Activated CD4-positive, alpha-beta T cell treated with anti-CD3 and anti-CD28 coated beads for 36 hours (primary cell): ENCODE measurements at places on chromosomes 5 and 9. TPM values are rescaled to one million over a fixed set of nuclear protein-coding genes. Genes with fewer than 3 reads are reported as not detected.

DNA sequence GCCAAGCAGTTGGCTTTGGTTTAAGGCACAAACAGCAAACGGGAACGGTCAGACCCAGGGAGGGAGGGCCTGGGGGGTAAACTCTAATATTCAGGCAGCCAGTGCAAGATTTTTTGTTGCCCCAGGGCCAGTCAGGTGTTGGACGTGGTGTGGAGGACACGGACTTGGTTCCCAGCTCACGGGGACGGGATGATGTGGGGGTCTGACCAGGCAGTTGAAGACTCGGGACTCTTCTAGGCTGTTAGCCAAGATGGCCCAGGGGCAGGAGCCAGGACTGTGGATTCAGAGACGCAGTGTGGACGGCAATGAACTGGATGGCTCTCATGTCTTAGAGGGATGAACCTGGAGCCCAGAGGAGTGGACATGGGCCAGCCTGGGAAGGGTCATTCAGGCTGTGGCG, 169.2 kb downstream of the C9orf50 start:
- no peak overlapping the region for H3K27ac ChIP-seq
- no peak for DNase-seq
- no peak overlapping the region for H3K4me3 ChIP-seq
- no peaks in the 10 kb centered on the region for H3K27me3 ChIP-seq

- H3K27me3 ChIP-seq: peaks cover 2% of the 10 kb centered on the region
- no peak overlapping the region for H3K4me3 ChIP-seq
- no peak for DNase-seq
- H3K36me3 ChIP-seq: no peaks in the 10 kb centered on the region
- no peak overlapping the region for H3K27ac ChIP-seq
- H3K4me1 ChIP-seq: no peaks in the 10 kb centered on the region
These were observed 8.2 kb upstream of the IFNA21 start for GRCh38 chr9:21174671-21175070.

GRCh38 chr5:110561510-110561909, 165.0 kb downstream of the TMEM232 start:
- no peak overlapping the region for H3K27ac ChIP-seq
- H3K4me3 ChIP-seq: no peak overlapping the region
- H3K4me1 ChIP-seq: no peaks in the 10 kb centered on the region
- H3K27me3 ChIP-seq: peaks cover 6% of the 10 kb centered on the region
- H3K36me3 ChIP-seq: no peaks in the 10 kb centered on the region
- DNase-seq: no peak

Gene NRARP
- total RNA-seq: 2.1 TPM

- no peak overlapping the region for H3K27ac ChIP-seq
- peaks cover 5% of the 10 kb centered on the region for H3K27me3 ChIP-seq
- DNase-seq: no peak
- no peaks in the 10 kb centered on the region for H3K36me3 ChIP-seq
- no peaks in the 10 kb centered on the region for H3K4me1 ChIP-seq
These were observed 6.5 kb downstream of the PLCXD3 start for GRCh38 chr5:41503860-41504259.

Gene QRFP
- not detected for total RNA-seq

GRCh38 chr9:2874001-2874750, 30.3 kb upstream of the PUM3 start:
- no peak overlapping the region for H3K27ac ChIP-seq
- peaks cover 14% of the 10 kb centered on the region for H3K27me3 ChIP-seq

Gene RANBP17
- not detected for total RNA-seq

DNA sequence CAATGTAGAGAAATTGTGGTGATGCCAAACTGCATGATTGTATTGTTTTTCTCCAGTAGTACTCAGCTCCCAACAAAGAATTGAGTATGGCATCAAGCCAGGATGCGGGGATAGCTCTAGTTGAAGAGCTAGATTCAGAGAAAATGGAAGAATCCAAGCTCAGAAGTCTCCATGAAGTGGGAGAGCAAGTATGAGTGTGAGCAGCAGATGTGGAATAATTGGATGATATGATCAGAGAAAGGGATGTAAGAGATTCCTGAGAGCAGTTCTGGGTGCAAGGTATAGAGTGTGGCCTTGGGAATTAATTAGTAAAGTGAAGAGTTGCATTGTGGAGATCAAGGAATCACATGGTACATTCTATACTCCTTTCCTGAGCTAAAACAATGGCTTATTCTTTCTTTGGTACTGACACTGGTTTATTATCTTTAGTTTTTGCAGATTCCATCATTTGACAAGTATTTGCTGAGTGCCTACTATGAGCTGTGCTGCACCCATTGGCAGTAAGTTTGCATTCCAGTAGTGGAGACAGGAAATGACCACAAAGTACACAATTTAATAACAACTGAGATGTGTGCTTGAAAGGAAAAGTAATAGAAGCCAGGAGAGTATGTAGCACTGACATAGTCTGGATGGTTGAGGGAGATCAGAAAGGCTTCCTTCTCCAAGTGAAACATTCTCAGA, 177.1 kb downstream of the CPLANE1 start:
- H3K27ac ChIP-seq: no peak overlapping the region
- no peak for DNase-seq
- H3K4me3 ChIP-seq: no peak overlapping the region

Gene PCDHGA2
- not detected for total RNA-seq

GRCh38 chr9:95756986-95757385, 118.5 kb upstream of the ERCC6L2 start:
- no peak overlapping the region for H3K4me3 ChIP-seq
- H3K36me3 ChIP-seq: no peaks in the 10 kb centered on the region
- H3K27ac ChIP-seq: no peak overlapping the region
- no peaks in the 10 kb centered on the region for H3K4me1 ChIP-seq
- peaks cover 3% of the 10 kb centered on the region for H3K27me3 ChIP-seq

Gene SLC27A6
- not detected for total RNA-seq

Gene SOX30
- total RNA-seq: 0.44 TPM

DNA sequence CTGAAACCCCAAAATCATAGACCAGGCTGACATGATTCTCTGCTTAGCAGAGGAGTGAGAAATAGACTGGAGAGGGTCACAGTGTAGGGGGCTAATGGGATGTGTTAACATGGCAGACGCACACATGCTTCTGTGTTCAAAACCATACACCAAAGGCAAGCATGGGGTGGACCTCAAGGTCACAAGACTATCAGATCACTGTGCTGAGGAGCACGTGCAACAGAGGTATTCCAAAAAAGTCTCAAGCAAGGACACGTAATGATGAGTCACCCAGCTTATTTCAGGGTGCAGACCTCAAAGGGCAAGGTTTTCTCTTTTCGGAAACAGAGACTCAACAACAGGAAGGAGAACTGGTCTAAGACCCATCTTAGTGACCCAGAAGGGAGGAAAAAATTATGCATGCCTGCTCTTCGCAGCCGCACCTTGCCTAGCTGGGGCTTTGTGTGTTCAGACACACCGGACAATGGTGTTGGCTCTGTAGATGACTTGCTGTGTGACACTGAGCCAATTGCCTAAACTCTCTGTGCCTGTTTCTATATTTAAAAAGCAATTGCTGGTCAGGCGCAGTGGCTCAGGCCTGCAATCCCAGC, 20.3 kb downstream of the WHRN start:
- H3K27ac ChIP-seq: peak overlapping the region; percentile 79
- H3K4me1 ChIP-seq: peaks cover 25% of the 10 kb centered on the region
- DNase-seq: peak; percentile 61
- no peaks in the 10 kb centered on the region for H3K27me3 ChIP-seq
- no peak overlapping the region for H3K4me3 ChIP-seq

DNA sequence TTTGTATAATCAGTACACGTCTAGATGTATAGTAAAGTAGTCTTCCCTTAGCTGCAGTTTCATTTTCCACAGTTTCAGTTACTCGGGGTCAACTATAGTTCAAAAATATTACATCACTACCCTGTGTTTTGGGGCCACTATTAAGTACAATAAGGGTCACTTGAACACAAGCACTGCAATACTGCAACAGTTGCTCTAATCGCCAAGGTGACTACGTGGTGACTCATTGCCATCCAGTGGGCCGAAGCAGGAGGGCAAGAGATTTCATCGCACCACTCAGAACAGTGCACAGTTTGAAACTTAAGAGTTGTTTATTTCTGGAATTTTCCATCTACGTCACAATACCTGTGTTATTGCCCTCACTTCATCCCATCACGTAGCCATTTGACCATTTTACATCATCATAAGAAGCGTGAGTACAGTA, at the start of gene ARL14EPL:
TSS of gene ARL14EPL (plus strand) at position 379 of the 424 bp plus-strand sequence. CDS start 18,994 bp downstream, outside the sequence.
- no peaks in the 10 kb centered on the region for H3K36me3 ChIP-seq
- peaks cover 14% of the 10 kb centered on the region for H3K27me3 ChIP-seq
- no peak within 1 kb of the TSS for H3K4me3 ChIP-seq
- H3K27ac ChIP-seq: no peak within 1 kb of the TSS

Gene NUTM2G
- not detected for total RNA-seq

GRCh38 chr5:163916376-163916775, 411.0 kb downstream of the MAT2B start:
- no peak for DNase-seq
- no peak overlapping the region for H3K27ac ChIP-seq
- H3K27me3 ChIP-seq: no peaks in the 10 kb centered on the region
- H3K4me1 ChIP-seq: no peaks in the 10 kb centered on the region
- H3K4me3 ChIP-seq: no peak overlapping the region

DNA sequence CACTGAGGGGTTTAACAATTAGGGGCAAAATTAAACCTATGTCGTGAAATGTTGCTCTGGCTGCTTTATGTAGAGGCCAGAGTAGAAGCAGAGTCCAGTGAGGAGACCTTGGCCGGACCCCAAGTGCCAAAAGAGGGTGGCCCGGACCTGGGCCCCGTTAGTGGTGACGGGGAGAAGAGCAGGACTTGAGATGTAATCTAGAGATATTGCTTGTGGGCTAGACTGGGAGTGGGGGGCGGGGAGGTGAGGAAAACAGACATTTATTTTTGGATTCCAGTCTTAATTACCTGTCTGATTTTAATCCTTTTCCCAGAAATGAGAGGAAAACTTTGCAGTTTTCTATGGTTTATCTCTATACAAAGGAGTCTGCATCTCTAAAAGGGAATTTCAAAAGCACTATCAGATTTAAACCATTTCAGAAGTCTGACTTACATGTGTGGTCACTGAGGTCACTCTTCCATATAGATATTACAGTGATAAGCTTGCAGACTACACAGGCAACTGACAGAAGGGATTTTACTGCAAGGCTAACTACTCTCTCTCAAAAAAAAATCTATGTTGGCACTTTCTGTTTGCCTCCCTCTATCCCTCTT, 108.1 kb downstream of the MED27 start:
- DNase-seq: no peak
- H3K4me3 ChIP-seq: no peak overlapping the region
- H3K4me1 ChIP-seq: no peaks in the 10 kb centered on the region

DNA sequence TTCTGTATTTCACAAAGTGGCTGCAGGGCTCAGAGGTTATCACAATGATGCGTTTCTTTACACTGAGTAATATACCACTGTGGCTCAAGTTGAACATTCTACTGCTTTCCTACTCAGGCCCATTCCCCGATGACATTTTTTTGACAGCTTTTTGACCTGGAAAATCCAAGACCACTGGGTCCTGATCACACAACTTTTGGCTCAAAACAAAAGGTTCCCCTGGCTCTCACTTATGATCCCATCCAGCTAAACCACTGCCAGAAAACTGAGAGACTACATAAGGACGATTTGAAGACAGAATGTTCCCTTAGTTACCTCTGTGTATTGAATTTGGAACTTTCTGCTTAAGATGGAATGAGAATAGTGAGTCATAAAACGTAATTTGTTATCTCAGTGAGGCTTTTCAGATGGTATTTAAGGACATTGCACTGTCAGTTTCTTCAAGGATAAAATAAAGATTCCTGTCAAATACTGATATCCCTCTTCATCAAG, 78.0 kb upstream of the FBXL7 start:
- H3K27me3 ChIP-seq: no peaks in the 10 kb centered on the region
- no peaks in the 10 kb centered on the region for H3K4me1 ChIP-seq
- H3K36me3 ChIP-seq: no peaks in the 10 kb centered on the region
- no peak overlapping the region for H3K27ac ChIP-seq
- no peak overlapping the region for H3K4me3 ChIP-seq
- no peak for DNase-seq
